ENCODE measurements at places on chromosomes 6 and 20.

DNA sequence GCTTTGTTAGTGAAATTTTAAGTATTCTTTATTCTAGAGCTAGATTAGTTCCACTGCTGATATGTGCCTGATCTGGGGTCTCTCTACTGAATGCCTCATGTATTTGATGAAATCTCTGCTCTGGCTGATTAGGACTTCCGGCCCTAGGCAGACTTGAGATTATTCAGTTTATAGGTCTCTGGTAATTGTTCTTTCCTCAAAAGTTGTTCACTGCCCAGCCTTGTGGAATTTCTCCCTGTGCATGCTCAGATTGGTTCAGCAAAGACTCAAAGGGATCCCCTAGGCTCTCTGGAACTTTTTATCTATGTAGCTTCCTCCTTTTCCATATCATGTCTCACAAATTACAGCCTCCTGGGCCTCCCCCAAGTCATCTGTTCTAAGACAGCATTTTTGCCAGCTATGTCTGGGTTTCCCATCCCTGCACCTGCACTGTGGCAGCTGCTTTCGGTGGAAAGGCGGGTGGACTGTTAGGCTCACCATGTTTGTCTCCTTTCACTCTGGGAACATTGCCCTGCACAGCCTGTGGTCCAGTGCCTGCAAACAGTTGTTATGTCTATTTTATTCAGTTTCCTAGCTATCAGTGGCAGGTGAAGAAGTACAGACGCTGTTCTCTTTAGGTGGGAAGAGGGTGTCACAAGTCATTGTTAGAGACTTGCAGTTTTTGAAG lies 73.7 kb downstream of the RPP40 start:
- DNase-seq = no peak

GRCh38 chr6:109714166-109714565 lies 23.1 kb downstream of the FIG4 start:
- DNase-seq = no peak

GRCh38 chr6:20574355-20574754 lies 40.1 kb downstream of the CDKAL1 start:
- DNase-seq = no peak

- DNase-seq = no peak
Observed at GRCh38 chr6:169960521-169960885, 209.1 kb downstream of the ERMARD start.

- DNase-seq = no peak
Observed at GRCh38 chr6:159633196-159633595, 59.8 kb downstream of the SOD2 start.

DNA sequence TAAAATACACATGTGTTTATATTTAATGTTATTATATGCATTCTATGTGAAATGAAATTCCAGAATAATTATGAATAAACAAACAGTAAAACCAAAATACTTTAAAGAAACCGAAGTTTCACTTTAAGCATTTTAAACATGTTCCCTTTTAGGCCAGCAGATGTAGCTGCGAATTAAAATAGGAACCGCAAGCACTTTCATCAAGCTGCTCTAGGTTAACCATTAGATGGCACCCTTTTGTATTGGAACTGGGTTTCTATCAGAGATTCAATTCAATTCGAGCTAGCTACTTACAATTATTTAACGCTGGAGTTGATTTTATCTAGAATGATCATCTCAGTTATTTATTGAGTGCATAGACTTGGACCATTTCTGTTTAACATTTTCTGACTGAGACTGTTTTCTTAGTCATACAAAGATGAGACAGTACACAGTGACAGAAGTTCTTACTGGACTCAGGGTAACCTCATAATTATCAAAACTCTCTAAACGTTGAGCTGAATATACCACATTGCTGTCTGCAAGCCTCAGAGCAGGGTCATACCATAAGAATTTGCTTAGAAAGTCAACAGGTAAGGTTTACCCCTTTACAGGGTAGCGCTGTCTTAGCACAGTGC lies 8.5 kb downstream of the TMEM242 start:
- DNase-seq = no peak

DNA sequence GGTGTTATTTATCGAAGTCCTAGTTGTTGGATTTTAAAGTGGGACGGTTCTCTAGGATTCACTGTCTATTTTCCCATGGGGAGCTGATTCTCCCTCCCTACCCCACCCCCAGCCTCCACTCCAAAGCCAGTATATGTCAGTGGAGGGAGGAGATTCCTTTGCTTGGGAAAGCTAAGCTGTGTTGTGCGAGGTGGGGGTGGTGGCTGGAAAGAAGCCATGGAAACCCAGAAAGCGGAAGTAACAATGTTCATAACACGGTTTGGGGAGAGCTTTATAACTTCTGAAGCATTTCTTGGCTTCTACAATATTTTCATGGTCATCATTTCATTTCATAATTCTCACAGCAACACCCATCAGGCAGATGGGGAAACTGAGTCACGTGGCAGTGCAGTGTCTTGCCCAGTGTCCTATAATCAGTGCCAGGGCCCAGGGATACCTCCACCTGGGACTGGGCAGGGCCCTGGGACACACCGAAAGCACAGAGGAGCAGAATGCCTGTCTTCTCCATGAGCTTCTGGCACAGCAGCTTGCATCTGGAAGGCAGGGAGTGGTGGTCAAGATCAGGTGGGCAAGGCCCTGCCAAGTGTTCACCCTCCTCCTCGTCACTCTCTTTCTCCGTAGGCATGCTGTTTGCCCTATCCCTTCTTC lies 4.5 kb downstream of the SUN5 start:
- no peak for DNase-seq

- no peak for DNase-seq
Observed at GRCh38 chr20:47143657-47144056, 212.8 kb downstream of the ZMYND8 start.
